ENCODE measurements at places on chromosomes 3 and 15.
A peak's percentile ranks its signal among the peaks of the same experiment; 100 is the strongest.

- DNase-seq, result peak; percentile 16
Measured at GRCh38 chr15:77033729-77034671, 36.9 kb downstream of the TSPAN3 start.

- no peak for DNase-seq
Measured at GRCh38 chr3:44762170-44762677, 630 bp downstream of the KIF15 start.

GRCh38 chr15:40925495-40925862, 3.7 kb upstream of the DLL4 start:
- no peak for DNase-seq

DNA sequence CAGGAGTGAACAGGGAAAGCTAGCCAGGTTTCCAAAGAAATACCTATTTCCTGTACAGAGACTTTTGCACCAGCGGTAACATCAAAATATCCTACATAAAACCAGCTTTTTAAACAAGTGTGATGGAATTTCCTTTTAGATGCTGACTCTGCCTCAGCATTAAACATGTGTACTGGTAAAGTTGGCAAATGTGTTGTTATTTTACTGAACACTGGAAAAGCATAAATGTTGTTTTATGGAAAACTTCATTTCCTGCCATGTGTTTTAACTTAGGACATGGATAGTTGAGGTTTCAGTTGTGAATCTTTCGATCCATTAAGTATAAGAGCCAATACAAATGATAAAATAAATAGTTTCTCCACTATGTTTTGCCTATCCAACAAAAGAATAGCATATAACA, 15.7 kb downstream of the OXNAD1 start:
- DNase-seq, result no peak

DNA sequence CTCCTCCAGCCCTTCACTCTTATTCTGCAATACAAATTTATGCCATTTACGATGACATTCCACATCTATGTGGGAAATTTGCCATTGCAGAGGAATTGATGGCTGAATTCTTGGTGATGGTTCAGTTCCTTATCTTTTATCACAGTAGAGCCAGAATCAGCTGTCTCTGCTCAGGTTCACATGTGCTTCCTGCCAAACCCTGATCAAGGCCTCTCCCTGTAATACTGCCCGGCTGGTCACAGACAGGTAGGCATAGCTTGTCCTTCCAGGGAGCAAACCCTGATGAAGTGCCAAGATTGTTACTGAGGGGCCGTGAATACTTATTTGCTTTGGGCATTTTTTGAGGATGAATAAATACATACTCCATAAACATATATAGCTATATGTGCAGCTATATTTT, 450.0 kb downstream of the NSUN3 start:
- DNase-seq, result no peak

DNA sequence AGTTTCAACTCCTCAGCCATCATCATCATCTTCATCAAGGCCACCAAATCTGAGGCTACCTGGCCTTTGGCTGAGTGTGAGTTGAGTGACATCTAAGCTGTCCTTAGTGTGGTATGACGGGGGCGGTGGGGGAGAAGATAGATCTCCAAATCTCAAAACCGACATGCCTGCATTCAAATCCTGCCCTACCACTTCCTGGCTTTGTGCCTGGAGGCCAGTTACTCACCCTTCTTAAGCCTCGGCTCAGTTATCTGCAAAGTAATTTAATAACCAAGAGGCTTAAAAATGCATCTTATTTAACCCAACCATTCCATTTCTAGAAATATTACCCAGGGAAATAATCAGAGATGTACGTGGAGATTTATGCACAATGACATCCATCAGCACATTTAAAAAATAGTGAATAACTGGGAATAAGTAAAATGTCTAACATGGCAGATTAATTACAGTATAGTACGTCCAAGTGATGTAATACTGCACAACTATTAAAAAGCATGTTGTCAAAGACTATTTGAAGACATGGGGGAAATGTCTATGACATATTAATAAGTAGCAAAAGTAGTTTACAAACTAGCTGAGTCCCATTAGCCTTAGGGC, 167.4 kb downstream of the NTRK3 start:
- DNase-seq, result no peak

DNA sequence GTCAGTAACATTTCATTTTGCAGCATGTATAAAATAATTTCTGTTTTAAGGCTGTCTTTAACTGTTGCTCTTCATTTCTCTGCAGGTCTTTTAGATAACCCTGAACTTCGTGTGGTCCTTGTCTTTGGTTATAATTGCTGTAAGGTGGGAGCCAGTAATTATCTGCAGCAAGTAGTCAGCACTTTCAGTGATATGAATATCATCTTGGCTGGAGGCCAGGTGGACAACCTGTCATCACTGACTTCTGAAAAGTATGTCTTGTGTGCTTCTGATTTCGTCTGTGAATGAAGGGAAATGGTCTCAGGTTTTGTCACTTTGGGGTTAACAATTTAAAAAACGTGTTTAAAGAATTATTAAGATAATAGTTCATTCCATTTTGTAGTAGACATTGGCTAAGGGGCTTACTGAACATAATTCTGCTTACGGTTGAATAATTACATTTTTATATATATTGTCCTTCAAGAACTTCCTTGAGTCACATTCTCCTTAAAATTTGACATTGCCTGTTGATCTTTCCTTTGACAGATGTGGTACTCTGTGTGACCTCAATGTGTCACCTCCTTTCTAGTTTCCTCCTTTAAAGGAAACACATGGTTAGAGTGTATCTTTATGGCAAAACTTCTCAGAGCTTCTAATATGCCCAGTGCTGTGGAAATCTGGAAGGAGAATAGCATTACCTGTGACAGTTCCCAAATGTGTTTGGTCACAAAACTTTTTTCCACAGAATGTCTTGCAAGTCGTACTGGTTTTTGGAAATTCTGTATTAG, 26.3 kb downstream of the FBXO22 start:
- DNase-seq, result no peak

DNA sequence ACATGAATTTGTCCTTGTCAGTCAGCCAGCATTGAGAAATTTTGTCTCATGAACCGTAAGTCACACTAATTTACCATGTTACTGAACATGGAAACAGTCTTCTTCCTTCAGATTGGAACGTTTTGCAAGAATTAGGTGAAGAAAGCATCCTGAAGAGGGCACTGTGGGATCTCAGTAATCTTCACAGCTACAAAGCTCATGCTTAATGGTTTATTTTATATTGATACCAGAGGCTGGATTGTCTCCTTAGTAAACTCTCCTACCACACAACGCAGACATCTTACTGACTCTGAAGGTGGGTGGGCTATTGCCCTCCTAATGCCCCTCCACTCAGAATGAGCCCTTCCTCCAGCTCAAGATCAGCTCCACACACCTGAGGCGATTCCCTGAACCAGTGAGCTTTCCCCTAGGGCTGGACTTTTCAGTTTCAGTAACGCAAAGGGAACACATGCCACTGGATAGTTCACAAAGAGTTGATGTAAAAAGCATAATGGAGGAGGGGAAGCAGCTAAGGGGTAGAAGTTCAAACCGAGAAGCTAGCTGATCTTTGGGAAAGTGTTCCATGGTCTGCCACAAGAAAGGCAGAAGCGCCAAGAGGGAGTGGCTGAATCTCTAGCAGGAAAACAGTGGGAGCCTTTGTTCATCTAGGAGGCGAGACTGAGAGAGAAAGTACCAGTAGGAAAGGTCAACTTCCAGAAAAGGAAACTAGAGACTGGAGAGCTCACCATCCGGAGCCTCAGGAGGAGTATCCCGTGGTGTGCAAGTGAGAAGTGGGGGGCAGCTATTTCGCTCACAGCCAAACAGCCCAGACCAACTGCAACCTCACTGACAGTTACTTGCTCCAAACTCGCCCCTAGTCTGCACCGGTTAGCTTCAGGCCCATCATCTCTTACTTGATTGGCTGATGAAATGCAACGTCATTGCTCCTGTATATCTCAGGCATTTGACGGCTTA, at the start of gene SLC9C1:
Gene SLC9C1, minus strand, starts transcription at position 849 of the 954 bp plus-strand sequence. CDS start 7,425 bp downstream, outside the sequence.
- DNase-seq, result peak; percentile 59

DNA sequence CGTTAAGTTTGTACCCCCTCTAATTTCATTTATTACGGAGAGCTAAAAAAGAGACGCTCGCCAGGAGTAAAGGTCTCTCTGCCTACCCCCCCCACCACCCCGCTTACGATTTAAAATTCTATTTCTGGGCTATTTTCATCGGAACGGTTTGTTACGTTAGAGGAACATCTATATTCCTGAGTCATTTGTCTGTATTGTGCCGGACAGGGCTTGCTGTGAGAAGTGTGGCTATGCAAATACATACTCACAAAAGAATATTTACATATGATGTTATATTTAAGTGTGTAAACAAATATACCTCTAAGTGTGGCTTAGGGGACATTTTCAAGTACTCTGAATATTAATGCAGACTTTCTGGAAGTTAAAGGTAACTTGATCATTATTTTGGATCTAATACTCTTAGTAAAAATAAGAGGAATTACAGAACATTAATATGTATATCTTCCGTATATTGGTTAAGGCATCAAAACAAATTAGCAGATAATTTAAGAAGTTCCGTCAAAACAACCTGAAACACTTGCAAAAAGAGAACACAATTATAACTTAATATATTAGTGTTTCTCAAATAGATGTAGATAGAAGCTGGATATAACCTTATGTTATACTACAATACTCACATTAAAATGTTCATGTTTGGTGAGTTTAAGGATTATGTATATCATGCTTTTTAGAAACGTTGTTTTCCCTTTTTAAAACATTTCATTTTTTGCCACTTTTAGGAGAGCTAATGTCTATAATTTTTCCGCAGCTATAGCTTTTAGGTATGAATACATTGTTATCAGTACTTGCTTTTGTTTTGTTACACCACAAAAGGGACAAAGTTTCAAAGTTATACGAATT, 1.6 kb upstream of the SHOX2 start:
- DNase-seq, result no peak

- DNase-seq, result no peak
Measured at GRCh38 chr3:194129581-194130133, 6.3 kb upstream of the HES1 start.

DNA sequence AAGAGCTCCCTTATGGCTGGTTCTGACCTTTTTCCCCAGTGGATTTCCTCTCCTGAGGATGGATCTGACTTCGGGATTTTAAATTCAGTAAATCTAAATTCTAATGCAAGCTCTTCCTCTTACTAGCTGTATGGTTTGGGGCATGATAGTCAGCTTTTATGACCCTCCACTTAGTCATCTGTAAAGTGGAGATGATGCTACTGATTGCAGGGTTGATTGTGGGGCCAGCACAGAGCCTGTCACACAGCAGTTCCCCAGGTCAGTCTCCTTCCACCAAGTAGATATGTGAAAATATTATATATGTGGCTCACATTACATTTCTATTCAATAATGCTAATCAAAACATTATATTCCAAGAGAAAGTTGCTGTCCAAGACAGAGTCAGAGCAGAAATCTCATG, 141.3 kb upstream of the UBE2E1 start:
- DNase-seq, result no peak

DNA sequence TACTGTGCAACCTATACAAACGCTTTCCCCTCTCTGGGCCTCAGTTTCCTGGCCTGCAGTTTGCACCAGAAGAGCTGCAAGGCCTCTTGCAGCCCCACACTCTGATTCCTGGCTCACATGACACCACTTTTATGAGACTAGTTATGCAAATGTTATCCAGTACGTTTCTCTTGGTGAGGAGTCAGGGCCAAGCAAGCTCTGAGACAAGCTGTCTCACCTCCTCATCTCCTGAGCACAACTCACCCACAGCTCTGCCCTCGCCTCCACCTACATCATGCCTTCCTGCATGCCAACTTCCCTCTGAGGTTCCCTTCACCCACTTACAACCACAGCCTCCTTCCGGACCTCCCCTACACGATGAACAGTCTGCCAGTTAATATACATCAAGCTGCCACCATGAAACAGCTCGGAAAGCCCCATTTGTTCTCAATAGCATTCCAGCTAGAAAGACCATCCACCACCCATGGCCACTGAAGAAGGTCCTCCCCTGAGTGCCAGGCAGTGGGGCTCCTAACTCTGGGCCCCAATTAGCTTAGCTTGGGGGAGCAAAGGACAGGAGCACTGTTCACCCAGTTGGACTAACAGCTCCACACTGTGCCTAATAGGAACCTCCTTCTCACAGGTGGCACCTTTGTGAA, 25.0 kb downstream of the CRYGS start:
- peak; percentile 71 for DNase-seq

GRCh38 chr3:123042413-123042812, 14.8 kb upstream of the SEMA5B start:
- DNase-seq, result no peak
